Stimulated activated CD8-positive, alpha-beta memory T cell treated with anti-CD3 and anti-CD28 coated beads, Interleukin-4, amount 100 ng/mL, for 4 hours (primary cell): ENCODE measurements at places on chromosomes 3 and 15.

GRCh38 chr3:35971686-35972085 is 332.4 kb downstream of the ARPP21 start:
- DNase-seq, result no peak

GRCh38 chr15:48147358-48147757 is 26.6 kb downstream of the SLC24A5 start:
- no peak for DNase-seq

DNA sequence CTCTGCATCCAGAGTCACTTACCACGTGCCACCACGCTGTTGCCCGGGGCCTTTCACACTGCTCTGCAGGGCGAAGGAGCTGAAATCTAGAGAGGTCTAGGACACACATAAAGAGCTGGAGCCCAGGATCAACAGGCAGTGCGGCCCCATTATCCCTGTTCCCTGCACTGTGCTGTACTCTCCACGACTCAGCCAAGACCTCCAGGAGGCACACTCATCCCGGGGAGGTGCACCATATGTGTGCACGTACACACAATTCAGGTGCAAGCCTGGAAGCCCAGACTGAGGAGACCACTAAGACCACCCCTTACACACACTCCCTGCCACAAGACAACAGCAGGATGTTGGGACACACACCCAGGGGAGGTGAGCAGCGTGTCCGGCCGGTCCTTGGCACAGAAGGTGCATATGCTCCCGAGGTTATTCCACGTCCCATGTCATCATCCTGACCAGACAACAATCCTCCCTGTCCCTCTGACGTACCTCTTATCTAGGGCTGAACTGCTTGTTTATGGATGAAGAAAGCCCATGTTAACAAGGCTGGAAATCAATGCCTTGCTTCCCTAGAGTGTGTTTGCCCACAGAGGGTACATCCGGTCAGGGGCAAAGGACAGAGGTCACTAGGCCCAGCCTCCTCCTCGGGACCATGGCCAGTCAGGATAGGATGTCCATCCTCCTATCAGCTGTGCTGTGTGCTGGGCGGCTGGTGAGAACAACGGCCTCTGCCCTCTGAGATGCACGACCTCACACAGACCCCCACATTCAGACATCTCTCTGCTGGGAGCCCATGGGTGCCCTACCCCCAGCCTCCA is 16.1 kb downstream of the KLF15 start:
- no peak for DNase-seq

DNA sequence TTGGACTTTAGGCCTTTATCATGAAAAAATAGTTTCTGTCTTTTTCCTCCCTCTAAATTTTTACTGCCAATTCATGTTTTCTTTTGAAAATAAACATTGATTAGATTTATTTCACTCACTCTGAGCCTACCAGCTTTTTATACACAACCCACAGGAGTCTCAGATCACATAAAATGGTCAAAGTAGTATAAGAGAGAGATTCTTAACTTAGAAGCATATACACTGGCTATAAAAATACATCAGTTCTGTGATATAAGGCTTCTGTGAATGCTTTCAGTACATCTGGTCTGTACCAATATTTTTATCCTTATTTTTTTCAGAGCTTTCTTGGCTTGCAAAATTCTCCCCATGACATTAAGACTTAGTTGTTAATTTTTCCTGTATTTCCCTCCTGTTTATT is 117.0 kb upstream of the PTX3 start:
- DNase-seq, result no peak
